ENCODE measurements at places on chromosomes 5 and 9.
A peak's percentile ranks its signal among the peaks of the same experiment; 100 is the strongest.

DNA sequence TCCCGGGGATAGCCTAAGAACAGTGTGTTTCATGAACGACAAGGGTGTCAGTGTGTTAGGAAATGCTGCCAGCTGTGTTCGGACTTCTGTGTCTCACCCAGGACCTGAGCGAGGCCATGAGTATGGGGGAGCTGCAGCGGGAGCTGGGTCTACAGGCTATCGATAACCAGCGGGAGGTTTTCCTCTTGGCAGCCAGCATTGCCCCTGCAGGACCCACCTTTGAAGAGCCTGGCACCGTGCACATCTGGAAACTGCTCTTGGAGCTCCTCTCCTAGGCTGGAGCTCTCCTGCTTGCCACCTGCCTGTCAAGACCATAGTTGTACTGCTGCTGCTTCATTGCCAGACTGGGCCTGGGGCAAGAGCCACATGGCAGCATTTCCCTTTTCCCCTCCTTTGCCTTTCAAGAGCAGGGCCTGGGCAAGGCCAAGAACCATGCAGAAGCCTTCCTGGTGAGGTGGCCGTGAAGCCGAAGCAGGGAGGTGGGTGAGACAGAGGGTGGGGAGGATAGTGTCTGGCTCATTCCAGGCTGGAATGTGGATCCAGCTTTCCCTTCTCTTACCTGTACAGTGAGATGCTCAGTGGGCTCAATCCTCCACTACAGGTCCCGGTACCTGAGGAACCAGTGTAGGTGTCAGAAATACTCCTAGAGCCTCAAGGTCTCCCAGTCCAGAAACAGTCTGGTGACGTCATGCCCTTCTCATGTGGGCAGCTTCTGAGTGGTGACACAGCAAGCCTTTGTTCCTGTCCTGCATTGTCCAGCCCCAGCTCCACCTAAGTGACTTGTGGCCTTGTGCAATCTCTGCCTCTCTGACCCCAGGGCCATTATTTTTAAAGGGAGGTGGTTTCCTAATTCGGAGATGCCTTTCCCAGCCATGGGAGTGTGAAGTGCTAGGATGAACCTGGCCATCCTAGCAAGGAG, 6.6 kb downstream of the ARL10 start:
- no peak for DNase-seq

DNA sequence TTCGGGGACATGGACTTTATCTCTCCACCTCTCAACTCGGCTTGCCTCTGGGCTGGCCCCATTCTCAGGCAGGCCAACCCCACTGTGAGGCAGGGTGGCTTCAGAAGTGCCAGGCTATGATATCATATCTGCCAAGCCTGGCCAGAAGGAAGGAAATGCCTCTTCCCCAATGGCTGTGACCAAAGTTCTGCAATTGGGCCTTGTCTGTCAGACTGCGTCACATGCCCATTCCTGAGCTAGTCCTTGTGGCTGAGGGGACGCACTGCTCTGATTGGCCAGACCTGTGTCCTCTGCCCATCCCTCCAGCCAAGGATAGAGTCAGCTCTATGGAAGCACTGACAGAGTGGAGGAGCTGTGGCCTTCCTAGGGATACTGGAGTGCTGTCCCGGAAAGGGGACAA, 11.9 kb downstream of the SMIM23 start:
- no peak for DNase-seq

- no peak for DNase-seq
Measured at GRCh38 chr9:136544548-136544963, 1.3 kb downstream of the NOTCH1 start.

GRCh38 chr9:2638871-2639673, 17.5 kb downstream of the VLDLR start:
- no peak for DNase-seq

DNA sequence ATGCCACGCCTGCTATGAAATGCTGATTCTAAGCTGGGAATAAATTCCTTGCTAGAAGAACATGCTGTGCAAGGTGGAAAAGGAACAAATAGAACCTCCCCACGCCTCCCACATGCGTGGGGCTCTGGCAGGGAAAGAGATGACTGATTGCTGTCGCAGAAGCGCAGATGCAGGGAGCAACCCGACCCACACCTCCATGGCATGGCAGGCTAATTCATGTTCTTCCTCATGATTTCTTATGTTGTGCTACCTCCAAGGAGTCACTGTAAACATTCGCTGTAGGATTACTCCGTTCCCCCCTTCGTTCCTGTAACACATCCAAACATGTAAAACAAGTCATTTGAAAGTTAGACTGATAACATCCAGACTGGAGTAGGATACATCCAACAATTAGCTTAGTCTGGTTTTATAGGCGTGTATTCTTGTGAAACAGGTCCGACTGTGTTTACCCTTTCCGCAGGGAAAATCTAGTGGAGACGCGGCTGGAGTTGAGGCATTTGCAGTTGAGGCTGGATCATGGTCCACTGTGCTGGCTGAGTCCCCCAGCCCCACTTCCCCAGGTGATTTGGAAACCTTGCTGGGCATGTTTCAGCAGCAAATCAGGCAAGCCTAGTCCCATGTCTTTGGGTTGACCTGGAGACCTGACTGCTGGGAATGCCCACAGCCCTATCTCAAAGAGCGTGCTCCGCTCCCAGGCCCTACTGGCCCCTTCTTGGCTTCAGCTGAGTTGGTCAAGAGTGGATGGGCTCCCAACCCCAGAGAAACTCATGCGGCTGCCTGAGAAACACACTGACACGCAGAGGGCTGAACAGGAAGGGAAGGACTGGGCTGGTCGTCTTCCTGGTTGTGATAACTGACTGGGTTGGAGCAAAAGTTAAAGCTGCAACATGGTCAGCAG, 24.8 kb upstream of the ANKRD33B start:
- DNase-seq, result no peak

DNA sequence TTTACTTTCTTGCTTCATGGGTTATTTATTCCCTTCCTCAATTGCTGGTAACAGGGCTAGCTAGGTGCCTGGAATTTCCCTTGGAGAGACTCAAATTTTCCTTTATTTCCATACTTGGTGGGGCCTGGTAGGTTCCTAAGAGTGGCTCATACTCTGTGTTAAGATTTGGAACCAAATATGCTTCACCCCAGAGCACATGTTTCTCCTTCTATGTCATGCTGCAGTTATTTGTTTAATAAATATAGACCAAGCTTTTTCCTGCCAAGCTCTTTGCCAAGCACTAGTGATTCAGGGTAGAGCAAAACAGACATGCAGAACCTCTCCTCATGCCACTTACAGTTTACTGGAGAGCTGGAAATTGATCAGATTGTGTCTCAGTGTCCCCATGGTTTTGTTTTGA, 290.3 kb upstream of the SGCD start:
- DNase-seq, result no peak

DNA sequence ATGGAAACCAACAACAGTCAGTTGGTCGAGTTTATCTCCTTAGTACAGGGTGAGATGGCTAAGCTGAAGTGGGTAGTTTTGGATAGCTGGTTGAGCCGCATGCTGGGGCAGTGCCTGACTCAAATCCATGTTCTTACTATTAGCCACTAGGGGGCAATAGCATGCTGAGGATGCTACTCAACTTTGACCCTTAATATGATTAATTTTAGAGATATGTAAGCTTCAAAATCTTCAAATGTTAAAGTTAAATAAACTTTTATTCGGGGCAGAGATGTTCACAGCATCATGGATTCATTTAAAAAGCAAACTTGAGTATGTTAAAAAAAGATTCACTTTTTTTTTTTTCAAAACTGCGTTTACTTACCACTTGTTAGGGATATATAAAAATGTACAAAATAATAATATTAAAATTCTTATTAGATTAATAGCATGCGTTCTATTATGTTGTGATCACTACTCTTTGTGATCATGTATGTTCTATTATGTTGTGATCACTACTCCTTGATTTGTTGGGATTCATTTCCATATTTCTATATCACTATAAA, 57.0 kb downstream of the C9orf153 start:
- peak; percentile 43 for DNase-seq

GRCh38 chr5:66494437-66494836, 101.8 kb upstream of the MAST4 start:
- DNase-seq, result no peak

GRCh38 chr5:68257210-68257609, 41.7 kb downstream of the PIK3R1 start:
- DNase-seq, result no peak

DNA sequence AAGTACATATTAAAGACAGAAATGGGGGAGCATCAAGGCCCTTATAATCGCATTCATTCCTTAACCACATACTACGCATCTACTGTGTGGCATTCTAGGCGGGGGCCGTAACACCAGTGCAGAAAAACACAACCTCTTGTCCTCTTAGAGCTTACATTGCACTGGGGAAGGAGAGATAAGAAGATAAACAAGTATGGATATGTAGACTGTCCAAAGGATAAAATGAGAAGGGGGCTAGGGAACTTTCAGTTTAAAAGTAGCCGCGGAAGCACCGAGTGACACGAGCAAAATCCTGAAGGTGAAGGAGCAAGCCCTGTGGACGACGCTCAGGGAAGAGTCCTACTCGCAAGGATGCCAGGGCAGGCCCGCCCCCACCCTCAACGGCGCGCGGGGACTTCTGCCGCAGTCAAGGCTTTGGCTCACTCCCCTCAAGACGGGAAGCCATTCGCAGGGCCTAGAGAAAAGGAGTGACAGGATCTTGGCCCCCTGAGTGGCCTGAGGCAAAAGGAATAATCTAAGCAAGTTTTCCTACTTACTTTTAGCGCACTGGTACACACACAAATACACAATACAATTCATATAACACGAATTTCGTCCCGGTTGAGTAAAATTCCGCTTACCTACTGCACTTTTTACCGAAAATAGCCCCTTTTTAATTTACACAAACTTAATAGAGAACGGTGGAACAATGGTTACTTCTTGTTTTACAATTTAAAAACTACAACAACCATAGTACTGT, 1.3 kb upstream of the NIPBL start:
- peak; percentile 56 for DNase-seq

- peak; percentile 83 for DNase-seq
Measured at GRCh38 chr5:73215891-73216610, 43.1 kb downstream of the TMEM174 start.

- DNase-seq, result no peak
Measured at GRCh38 chr5:132641841-132642240, 16.1 kb upstream of the IL13 start.

DNA sequence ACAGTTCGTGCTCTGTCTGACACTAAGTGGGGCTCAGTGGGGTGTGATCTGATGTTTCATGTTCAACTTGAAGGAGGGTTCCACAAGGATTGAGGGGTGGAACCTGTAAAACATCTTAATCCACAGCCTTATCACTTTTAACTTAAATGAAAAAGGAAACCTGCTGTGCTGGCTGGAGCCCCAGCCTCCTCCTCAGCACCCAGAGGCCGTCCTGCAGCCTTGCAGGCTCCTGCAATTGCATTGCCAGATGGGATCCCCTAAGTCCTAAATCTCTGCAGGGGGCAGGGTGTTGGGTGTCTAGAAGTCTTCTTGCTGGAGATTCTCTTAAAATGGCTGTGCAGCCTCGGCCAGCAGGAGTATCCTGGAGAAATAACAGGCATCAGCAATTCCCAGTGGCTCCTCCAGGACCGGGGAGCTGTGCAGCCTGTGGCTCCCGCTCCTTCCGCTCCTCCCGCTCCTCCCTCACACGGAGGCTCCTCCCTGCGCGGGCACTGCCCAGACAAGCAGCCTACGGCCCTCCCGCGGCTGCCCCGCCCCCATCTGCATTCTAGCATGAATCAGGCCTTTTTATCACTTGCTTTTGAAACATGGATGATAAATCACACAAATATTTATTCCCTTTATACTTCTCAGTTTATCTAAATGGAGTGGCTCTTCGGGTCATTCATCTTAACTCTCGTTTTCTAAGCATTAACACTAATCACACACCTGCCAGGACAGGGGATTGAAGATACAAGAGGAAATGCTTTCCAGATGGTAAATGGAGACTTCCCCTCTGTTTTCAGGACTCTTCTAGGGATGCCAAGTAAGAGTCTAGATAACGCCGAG, 131.0 kb downstream of the ADAMTS16 start:
- DNase-seq, result peak; percentile 87

GRCh38 chr5:131571669-131572168, 63.3 kb downstream of the RAPGEF6 start:
- no peak for DNase-seq

- DNase-seq, result no peak
Measured at GRCh38 chr5:176392526-176392925, 4.0 kb downstream of the HIGD2A start.

DNA sequence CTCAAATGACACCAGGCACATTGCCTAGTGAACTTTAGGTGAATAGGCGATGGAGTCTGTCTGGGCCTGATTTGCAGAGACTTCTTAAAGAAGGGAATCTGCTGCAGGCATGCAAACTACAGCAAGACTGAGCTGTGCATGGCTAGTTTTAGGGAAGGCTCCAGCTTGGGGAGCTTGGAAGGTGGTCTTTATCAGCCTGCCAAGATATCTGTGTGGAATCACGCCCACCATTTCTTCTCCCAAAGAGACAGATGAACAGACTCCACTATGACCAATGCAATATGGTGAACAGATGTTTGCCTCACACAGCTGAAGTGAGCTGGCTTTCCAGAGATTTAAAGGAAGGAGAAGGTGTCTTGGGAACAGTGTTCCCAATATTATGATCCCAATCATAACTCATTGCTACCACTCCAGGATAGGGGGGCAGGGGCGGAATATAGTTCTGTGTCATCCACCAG, 129.0 kb upstream of the HMHB1 start:
- DNase-seq, result no peak

GRCh38 chr5:120452471-120452870, 11.6 kb upstream of the PRR16 start:
- DNase-seq, result no peak

DNA sequence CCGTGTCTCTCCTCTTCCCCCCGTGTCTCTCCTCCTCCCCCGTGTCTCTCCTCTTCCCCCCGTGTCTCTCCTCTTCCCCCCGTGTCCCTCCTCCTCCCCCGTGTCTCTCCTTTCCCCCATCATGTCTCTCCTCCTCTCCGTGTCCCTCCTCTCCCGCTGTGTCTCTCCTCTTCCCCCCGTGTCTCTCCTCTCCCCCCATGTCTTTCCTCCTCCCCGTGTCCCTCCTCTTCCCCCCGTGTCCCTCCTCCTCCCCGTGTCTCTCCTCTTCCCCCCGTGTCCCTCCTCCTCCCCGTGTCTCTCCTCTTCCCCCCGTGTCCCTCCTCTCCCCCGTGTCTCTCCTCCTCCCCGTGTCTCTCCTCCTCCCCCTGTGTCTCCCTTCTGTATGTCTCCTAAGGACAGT, 12.8 kb upstream of the RNU6ATAC start:
- DNase-seq, result no peak

DNA sequence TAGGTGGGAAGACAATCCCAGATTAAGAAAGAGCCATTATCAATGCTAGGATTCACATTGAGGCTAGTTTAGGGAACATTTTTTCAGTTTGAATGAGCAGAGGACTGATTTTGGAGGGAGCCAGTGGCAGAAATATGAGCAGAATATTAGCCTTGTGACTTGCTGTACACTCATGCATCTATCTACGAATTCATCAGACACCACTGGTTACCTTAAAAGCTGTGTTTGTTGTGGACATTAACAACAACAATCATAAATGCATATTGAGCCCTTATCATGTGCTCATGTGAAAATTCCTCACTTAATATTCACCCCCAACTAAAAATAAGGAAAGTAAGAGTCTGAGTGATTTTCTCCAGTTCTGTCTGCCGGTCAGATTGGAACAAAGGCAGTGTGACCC, 9.9 kb upstream of the SH3TC2 start:
- no peak for DNase-seq

- DNase-seq, result no peak
Measured at GRCh38 chr5:172864747-172865146, 30.7 kb downstream of the ERGIC1 start.

GRCh38 chr9:23669776-23670175, 156.3 kb downstream of the ELAVL2 start:
- no peak for DNase-seq
